Thymus (tissue), 14 donors: ENCODE measurements at places on chromosomes 13 and 19. TPM values are rescaled to one million over a fixed set of nuclear protein-coding genes. Genes with fewer than 3 reads are reported as not detected.

DNA sequence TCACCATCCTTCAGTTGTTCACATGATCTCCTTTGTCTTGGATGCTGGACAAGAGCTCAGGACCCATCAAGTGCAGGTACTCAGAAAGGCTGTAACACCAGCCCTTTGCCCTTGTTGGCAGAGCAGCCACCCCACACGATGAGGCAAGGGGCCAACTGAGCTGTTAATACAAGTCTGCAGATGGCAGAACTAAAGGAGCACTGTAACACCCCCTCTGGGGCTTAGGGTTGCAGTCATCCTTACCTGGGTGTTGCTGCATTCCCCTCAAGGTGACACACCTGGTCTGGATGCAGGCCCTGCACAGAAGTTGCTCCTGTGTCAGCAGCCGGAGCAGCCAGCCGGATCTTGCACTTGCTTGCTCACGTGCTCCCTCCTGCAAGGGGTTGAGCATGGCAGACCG lies 52.0 kb downstream of the STARD13 start:
- no peaks in the 10 kb centered on the region for H3K4me1 ChIP-seq
- H3K36me3 ChIP-seq: no peaks in the 10 kb centered on the region
- no peak overlapping the region for H3K4me3 ChIP-seq
- no peak for DNase-seq

DNA sequence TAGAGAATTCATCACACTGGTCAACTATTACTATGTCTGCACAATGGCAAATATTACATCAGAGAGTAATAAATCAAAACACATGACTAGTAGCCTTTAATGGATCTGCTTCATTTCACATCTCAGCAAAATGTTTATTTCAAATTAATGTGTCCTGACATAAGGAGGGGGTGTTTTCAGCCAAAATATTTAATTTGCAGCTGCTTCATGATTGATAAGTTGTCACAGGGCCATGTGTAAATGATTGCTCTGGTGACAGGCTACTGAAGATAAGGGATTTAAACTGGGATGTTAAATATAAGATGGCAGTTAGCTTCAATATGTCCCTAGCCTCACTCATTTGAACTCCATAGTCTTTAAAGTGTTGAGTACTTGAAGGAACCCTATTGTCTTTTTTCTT lies 303.3 kb downstream of the OXGR1 start:
- no peak overlapping the region for H3K27ac ChIP-seq
- no peaks in the 10 kb centered on the region for H3K36me3 ChIP-seq
- no peaks in the 10 kb centered on the region for H3K4me1 ChIP-seq
- no peak for DNase-seq
- H3K27me3 ChIP-seq: no peaks in the 10 kb centered on the region
- H3K4me3 ChIP-seq: no peak overlapping the region

DNA sequence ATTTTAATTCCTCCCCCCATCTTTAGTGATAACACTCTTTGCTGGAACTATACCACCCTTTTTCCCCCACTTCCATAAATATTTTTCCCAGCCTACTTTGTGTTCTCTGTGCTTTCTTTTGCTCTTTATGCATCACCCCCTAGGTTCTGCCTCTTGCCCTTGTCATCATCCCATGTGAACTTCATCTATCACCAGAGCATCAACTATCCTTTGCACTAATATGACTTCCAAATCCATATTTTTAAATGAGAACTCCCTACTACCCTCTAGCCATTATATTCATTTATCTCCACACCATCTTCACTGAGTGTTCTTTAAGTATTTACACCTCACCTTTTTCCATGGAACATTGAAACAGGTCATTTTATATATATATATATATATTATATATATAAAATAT lies 452.7 kb downstream of the FOXO1 start:
- no peak overlapping the region for H3K27ac ChIP-seq
- H3K36me3 ChIP-seq: no peaks in the 10 kb centered on the region
- no peaks in the 10 kb centered on the region for H3K27me3 ChIP-seq
- no peak for DNase-seq
- H3K4me1 ChIP-seq: no peaks in the 10 kb centered on the region

DNA sequence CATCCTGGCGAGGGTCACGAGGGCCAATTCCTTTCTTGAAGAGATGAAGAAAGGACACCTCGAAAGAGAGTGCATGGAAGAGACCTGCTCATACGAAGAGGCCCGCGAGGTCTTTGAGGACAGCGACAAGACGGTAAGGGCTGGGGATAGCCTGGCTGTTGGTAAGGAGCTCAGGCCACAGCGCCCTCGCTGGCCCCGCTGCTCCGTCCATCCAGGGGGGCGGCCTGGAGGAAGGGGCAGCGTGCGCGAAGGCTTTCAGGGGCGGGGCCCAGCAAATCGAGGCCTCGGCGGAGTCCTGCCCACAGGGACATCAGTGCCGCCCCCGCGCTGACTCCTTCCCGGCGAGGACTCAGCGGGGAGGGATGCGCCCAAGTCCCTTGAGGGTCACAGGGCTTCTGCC lies 6.9 kb downstream of the F10 start:
- H3K27ac ChIP-seq: no peak overlapping the region
- peaks cover 9% of the 10 kb centered on the region for H3K27me3 ChIP-seq
- no peaks in the 10 kb centered on the region for H3K4me1 ChIP-seq
- no peak for DNase-seq
- no peaks in the 10 kb centered on the region for H3K36me3 ChIP-seq

- H3K27ac ChIP-seq: no peak overlapping the region
- peaks cover 22% of the 10 kb centered on the region for H3K4me1 ChIP-seq
- H3K4me3 ChIP-seq: no peak overlapping the region
- H3K36me3 ChIP-seq: peaks cover 66% of the 10 kb centered on the region
Measured at GRCh38 chr19:10640361-10640760, 13.8 kb upstream of the ILF3 start.

DNA sequence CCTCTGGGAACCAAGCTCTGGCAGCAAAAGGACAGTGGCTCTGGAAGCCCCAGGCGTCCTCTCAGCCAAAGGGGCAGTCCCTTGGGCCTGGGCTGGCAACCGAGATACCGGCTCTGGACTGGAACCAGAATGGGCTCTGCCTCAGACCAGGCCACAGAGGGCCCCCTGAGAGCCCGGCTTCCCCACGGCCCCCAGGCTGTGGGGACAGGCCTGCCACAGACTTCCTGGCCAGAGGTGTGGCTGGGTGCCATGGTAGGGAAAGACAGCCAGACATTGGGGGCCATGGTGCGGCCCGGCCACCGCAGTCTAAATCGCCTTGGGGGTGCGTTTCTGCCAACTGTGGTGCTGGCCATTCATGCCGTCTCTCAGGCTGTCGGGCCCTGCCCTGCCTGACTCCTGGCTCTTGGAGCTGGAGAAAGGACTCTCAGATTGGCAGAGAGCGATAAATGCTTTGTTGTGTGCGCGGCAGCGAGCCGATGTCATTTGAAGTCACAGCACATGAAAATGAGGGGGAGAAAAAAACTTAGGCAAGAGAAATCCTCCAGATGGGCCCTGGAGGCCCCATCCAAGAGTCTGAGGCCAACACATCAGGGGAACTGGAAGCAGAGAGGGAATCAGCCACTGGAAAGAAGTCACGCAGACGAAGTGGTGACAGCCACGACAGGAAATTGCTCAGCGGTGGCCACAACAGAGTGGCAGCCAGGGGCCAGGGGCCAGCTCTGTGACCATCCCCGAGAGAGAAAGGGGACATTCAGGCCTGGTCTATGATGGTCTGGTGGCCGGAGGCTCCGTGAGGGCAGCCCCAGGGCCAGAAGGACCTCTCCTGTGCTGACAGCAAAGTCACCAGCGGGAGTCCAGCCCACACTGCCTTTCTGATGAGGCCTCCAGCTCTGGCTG lies 26.5 kb downstream of the SH3GL1 start:
- H3K27ac ChIP-seq: no peak overlapping the region
- no peaks in the 10 kb centered on the region for H3K36me3 ChIP-seq
- no peaks in the 10 kb centered on the region for H3K27me3 ChIP-seq
- DNase-seq: no peak
- peaks cover 15% of the 10 kb centered on the region for H3K4me1 ChIP-seq
- no peak overlapping the region for H3K4me3 ChIP-seq

GRCh38 chr19:39524495-39524894 lies 8.2 kb downstream of the EID2B start:
- H3K36me3 ChIP-seq: no peaks in the 10 kb centered on the region
- DNase-seq: no peak
- H3K27me3 ChIP-seq: no peaks in the 10 kb centered on the region
- H3K4me1 ChIP-seq: no peaks in the 10 kb centered on the region

DNA sequence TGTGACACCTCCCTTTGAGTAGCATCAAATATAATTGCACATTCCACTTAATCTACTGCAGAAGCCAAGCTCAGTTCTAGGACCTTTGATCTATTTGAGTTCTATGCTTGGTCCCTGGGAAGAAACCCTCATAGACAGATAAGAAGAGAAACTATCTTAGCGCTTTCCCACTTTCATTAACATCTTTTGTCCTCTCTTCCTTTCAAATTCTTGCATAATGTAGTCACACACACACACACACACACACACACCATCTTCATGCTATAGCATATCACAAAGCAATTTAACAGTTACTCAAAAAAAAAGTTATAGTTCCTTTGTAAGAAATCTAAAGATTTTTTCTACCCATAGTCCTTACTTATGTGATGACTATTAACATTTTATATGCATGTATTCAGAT lies 735.9 kb upstream of the PCDH9 start:
- no peak overlapping the region for H3K4me3 ChIP-seq
- no peak for DNase-seq
- no peaks in the 10 kb centered on the region for H3K4me1 ChIP-seq
- no peaks in the 10 kb centered on the region for H3K36me3 ChIP-seq
- H3K27ac ChIP-seq: no peak overlapping the region

- no peaks in the 10 kb centered on the region for H3K27me3 ChIP-seq
- H3K4me1 ChIP-seq: peaks cover 4% of the 10 kb centered on the region
- no peak overlapping the region for H3K4me3 ChIP-seq
- no peaks in the 10 kb centered on the region for H3K36me3 ChIP-seq
- H3K27ac ChIP-seq: no peak overlapping the region
Measured at GRCh38 chr13:51938454-51938853, 72.8 kb downstream of the ATP7B start.

- H3K36me3 ChIP-seq: no peaks in the 10 kb centered on the region
- H3K4me1 ChIP-seq: peaks cover 21% of the 10 kb centered on the region
Measured at GRCh38 chr13:74067818-74068217, 66.4 kb downstream of the KLF12 start.

DNA sequence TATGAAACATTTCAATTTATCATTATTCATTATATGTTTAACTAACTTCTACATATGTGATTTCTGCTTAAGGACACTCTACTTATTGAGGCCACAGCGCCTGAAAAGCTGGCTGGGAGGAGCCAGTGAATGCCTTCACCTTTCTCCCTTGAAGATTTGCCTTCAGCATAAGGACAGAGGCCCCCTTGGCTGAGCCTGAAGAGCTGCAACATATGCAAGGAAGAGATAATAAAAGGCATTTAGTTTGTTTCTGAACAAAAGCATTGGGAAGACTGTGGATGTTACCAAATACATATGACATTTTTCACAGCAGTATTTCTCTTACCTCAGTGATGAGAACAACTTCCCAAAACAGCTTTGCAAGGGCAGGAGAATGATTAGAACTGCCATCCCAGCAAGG lies 92.1 kb downstream of the ABCC4 start:
- peaks cover 4% of the 10 kb centered on the region for H3K36me3 ChIP-seq
- H3K27ac ChIP-seq: no peak overlapping the region
- H3K27me3 ChIP-seq: no peaks in the 10 kb centered on the region

- no peak overlapping the region for H3K4me3 ChIP-seq
- no peak overlapping the region for H3K27ac ChIP-seq
- DNase-seq: no peak
- no peaks in the 10 kb centered on the region for H3K36me3 ChIP-seq
Measured at GRCh38 chr13:108674771-108675170, 45.4 kb downstream of the MYO16 start.

GRCh38 chr13:59547950-59548349 lies 615.8 kb downstream of the DIAPH3 start:
- no peaks in the 10 kb centered on the region for H3K27me3 ChIP-seq
- H3K4me3 ChIP-seq: no peak overlapping the region
- no peaks in the 10 kb centered on the region for H3K36me3 ChIP-seq
- no peak overlapping the region for H3K27ac ChIP-seq

DNA sequence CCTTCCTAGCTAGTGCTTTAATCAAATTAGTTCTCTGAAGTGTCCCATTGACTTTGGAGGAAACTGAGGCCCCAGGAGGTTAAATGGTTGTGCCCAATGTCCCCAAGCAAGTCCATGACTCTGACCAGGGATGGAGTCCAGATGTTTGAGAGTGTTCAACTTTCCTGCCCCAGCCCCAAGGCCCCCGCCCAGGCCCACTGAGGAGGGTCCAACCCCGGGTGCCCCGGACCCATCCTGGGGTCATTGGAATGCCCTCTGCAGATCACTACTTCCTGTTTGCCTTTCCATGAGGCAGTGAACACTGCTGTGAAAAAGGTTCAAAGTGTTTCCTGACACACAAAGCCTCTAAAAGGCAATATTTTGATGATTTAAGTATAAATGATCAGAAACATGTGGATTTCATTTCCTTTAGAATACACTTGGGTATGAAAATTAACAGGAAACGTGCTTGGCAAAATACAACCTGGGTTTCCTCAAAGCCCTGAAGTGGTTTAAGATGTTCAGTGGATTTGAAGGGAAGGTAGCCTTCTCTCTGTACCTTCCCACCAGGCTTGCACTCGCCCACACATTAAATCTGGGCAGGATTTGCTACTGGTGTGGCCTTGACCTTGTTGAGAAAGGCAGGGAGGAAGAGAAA lies 335.7 kb downstream of the TSHZ3 start:
- H3K36me3 ChIP-seq: no peaks in the 10 kb centered on the region
- no peaks in the 10 kb centered on the region for H3K27me3 ChIP-seq
- no peak overlapping the region for H3K27ac ChIP-seq
- no peak for DNase-seq

DNA sequence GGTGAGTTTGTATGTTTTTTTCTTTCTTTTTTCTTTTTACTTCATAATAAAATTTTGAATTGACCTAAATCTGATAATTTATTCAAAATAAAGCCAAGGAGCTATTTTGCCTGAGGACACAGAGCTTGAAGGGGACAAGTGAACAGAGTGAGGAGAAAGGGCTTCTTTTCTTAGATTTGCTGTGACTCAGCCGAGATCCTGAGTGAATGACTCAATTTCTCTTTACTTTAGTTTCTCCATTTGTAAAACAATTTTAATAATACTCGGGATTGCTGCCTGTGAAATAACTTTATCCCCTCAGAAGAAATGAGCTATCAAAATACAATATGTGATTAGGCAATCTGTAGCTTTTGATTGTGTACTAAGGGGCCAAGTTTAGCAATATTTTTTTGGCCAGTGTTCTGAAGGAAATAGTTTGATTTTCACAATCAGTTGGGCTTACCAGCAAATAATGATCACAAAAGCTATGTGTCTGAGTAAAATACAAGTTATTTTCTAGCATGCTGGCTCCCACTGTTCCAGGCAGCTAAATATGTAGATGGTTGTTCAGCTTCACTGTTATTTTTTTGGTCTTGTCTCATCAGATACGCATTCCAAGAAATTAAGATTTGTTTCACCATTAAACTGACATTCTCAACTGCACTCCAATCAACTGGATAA lies 437.5 kb downstream of the FGF9 start:
- H3K4me1 ChIP-seq: no peaks in the 10 kb centered on the region
- no peak overlapping the region for H3K27ac ChIP-seq
- H3K36me3 ChIP-seq: no peaks in the 10 kb centered on the region

GRCh38 chr13:30341815-30342570 lies 34.6 kb upstream of the KATNAL1 start:
- no peak overlapping the region for H3K4me3 ChIP-seq
- H3K36me3 ChIP-seq: peaks cover 25% of the 10 kb centered on the region
- DNase-seq: no peak
- H3K27ac ChIP-seq: no peak overlapping the region
- H3K4me1 ChIP-seq: peaks cover 15% of the 10 kb centered on the region

PROZ gene
- total RNA-seq: 0.05 TPM

FAM216B gene
- total RNA-seq: 0.05 TPM

MBD3L2B gene
- total RNA-seq: 0.19 TPM

ZNF230 gene
- total RNA-seq: 4.9 TPM

SPC24 gene
- 46.1 TPM for total RNA-seq

CEACAM8 gene
- 1.7 TPM for total RNA-seq
